ENCODE measurements at places on chromosomes 7 and 10. TPM values are rescaled to one million over a fixed set of nuclear protein-coding genes. Genes with fewer than 3 reads are reported as not detected.

GRCh38 chr7:46396481-46396880 lies 475.4 kb upstream of the IGFBP3 start:
- DNase-seq = no peak

GRCh38 chr10:112884179-112884504 lies 65.9 kb upstream of the TCF7L2 start:
- no peak for DNase-seq

DNA sequence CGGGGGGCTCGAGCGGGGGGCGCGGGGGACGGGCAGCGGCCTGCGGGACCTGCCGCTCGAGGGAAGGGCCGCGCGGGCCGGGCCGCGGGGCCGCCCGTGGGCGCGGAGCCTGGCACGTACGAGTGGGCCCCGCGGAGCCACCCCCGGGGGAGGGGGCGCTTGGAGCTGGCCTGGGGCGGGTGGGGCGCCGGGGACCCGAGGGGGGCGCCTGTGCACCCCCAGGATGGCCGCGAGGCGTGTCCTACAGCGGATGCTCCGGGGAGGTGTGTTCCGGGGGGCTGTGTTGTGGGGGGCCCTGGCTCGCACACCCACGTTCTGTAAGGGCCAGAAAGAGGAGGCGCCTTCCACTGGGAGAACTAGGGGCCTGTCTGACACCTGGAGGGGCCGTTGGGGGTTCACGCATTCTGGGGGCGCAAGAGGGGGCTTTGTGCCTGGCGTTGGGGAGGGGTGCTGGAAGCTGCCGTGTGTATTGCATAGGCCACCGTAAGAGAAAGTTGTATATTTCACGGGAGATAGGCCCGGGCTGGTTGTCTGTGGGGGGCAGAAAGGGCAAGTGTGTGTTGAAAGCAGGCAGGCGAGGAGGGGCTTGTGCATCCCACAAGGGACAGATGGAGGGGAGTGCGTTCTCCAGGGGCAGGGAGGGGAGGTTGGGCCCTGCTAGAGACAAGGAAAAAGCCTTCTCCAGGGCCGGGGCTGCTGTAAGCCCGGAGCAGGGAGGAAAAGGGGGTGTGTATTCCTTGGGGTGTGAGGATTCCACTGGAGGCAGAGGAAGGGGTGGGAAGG lies 663 bp downstream of the VPS37D start:
- DNase-seq = no peak

Gene TEX36
- total RNA-seq = not detected

Gene TLX1
- not detected for total RNA-seq

- no peak for DNase-seq
Observed at GRCh38 chr7:71612911-71613310, 481.0 kb downstream of the GALNT17 start.

Gene PTF1A
- total RNA-seq = not detected

DNA sequence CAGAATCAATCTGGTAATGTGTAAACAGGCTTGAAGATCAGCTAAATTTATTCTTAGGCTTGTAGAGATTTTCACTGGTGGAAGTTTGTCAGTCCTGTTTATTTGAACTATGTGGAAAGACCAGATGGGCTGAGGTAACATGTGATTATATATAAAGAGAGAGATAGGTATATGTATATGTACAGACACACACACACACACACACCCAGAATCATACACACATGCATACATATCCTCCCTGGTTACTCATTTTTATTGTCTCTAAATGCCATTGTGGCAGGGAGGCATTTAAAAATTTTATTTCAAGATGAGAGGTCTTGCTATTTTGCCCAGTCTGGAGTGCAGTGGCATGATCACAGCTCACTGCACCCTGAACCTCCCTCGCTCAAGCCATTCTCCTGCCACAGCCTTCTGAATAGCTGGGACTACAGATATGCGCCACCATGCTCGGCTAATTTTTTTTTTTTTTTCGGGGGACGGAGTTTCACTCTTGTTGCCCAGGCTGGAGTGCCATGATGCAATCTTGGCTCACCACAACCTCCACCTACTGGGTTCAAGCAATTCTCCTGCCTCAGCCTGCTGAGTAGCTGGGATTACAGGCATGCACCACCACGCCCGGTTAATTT lies 78.1 kb upstream of the CYTH3 start:
- DNase-seq = no peak

GRCh38 chr7:90312745-90313144 lies 8.4 kb downstream of the FAM237B start:
- DNase-seq = no peak

All from SJSA1 (cell line).